ENCODE measurements at places on chromosomes 16 and 17.

- no peak for DNase-seq
Observed at GRCh38 chr16:75472908-75473877, 8.7 kb upstream of the TMEM170A start.

DNA sequence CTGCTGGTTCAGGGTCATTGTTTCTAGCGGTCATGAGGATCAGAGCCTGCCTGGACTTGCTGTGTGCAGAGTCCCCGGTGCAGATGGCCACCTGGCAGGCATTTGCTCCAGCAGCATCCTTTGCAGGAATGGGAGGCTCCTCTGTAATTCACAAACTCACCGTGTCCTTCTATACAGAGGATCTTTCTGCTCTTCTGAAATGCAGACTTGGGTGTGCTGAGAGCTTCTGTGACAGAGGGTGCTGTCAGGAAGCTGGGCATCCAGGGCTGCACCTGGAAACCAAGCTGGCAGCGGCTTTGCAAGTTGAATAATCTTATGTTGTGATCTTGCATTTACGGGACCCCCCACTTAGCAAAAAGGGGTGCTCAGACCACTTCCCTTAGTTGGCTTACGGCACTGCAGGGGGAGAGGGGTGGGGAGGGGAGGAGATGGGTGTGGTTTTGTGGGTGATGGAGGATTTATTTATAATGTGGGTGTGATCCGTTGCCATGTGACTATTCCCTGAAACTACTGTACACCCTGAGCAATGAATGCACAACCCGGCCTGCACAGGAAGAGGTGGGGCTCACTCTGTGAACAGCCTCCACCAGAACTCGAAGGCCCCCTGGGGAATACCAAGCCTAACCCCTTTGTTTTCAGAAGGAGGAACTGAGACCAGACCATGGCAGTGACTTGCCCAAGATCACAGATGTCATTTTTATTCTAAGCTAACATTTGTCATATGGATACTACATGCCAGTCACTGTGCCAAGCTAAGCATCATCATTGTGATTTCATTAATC lies 178.3 kb downstream of the PRKCB start:
- DNase-seq, result peak; percentile 30

DNA sequence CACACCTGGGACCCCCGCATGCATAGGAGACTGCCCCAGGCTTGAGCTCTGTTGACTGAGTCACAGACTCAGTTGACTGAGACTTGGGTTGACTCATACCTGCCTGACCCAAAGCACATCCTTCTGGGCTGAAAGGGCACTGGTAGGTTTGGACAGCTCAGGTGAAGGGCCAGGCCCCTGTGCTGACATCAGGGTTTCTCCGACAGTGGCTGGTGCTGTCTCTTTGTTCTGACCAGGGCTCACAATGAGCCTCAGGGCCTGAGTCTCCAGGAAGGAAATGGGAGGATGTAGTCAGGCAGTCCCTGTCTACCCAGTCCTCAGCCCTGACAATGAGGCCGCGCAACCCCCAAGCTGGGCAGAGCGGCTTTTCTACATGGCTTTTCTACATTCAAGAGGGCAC lies 6.5 kb downstream of the SPNS2 start:
- DNase-seq, result no peak

DNA sequence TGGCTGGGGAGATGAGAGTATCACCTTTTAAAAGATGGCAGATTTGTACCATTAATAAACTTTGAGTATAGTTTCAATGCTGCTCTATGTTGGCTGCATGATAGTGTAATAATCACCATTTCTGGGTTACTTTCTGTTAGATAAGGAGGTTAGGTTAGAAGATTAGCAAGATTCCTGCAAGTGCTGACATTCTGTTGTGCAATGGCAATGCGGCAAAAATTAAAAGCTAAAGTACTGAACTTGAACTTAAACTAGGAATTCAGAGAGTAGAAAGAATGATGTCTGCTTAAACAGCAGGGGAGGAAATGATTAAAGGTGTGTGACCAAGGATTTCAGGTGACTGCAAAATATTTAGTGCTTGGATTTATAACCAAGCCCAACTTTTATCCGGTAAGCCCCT lies 399.8 kb upstream of the MON1B start:
- DNase-seq, result no peak

- DNase-seq, result no peak
Observed at GRCh38 chr17:29181226-29181625, 1.0 kb upstream of the MYO18A start.

DNA sequence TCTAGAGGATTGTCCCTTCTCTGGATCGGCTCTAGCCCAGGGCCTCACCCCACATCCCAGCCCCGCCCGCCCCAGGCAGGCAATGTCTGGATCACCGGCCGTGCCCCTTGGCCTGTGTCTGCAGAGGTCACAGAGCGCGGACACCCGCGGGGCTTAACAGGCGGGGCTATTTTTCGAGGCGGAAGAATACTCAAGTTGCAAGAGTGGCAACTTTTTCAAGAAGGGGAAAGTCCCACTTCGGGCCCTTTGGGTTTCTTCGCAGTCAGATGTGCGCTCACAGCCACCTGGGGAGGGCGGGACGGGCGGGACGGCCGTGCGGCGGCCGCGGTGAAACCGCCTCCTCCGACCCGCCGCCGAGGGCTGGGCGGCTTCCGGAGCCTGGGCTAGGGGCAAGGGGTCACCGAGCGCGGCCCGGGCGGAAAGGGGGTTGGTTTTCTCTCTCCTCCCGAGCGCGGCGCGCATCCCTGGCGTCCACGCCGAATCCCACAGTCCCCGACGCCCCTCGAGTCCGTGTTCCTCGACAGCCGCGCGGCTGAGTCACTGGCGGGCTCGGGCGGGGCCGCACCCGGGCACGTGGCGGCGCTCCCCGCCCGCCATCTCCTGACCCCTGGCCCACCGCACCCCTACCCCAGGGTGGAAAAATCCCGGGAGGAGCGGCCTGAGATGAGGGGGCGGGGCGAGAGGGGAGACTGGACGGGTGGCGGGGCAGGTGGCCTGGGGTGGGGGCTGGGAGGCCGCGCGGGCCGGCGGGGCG lies 1.2 kb upstream of the PFN1 start:
- peak; percentile 62 for DNase-seq

GRCh38 chr16:63442246-63442645 lies 1406.0 kb upstream of the CDH8 start:
- no peak for DNase-seq

DNA sequence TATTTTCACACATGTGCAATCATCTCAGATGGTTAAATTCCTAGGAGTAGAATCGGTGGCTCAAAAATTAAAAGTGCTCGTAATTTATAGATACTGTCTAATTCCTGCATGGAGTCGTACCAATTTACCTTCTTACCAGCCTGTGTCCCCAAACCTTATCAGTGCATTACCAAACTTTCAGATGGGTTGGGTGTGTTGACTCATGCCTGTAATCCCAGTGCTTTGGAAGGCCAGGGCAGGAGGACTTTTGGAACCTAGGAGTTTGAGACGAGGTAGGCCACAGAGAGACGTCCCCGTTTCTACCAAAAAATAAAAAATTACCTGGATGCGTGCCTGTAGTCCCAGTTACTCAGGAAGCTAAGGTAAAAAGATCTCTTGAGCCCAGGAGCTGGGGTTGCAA lies 34.5 kb upstream of the GPRC5B start:
- no peak for DNase-seq

GRCh38 chr17:78883533-78884131 lies 19.4 kb downstream of the CEP295NL start:
- no peak for DNase-seq

DNA sequence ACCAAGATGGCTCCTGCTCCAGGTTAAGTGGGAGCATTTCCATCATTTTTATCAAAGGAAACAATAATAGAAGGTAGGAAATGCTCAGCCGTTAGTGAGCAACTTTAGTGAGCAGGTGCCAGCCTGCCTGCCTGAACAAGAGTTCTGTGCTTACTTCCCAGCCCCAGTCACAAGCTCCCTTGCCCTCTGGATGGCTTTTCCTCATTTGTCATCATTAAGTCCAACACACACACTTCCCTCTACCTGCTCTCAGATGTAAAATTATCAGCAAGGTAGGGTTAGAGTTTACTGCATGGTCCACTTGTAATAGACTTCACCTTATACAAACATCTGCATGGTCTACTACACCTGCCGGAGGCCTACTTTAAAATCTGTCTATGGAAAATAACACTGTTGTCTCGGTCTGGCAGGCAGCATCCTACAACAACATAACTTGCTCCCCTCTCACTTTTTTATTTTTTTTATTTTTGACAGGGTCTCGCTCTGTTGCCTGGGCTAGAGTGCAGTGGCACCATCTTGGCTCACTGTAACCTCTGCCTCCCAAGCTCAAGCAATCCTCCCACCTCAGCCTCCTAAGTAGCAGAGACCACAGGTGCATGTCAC lies 12.7 kb downstream of the TEX2 start:
- no peak for DNase-seq

DNA sequence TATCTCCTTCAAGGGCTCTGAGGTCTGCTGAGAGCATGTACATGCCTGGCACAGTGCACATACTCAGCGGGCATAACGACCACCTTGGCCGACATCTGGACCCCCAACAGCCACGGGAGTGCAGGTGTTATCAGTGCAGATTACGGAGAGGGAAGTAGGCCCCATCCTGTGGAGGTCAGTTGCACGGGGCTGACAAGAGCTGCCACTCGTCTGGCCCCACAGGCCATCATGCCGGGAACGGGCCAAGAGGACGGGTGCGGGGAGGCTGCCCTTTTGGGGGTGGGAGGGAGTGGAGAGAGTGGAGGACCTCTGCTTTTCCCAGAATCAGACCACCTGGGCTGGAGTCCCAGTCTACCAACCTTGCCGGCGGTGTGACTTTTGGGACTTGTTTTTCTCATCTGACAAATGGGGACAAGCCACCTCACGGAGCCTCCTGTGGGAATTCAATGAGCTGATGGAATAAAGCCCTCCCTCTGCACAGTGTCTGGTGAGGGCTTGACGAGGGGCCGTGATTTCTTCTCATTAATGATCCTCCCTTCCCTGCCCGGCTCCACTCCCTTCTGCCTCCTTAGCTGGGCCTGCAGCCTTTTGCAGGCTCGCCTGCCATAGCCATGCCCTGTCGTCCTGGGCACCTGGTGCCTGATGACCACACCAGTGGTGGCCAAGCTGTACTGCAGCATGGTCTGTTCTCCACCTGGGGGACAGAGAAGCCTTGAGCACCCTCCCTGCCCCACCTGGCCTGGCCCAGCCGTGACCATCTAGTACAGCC lies 4.6 kb downstream of the PRSS33 start:
- no peak for DNase-seq

DNA sequence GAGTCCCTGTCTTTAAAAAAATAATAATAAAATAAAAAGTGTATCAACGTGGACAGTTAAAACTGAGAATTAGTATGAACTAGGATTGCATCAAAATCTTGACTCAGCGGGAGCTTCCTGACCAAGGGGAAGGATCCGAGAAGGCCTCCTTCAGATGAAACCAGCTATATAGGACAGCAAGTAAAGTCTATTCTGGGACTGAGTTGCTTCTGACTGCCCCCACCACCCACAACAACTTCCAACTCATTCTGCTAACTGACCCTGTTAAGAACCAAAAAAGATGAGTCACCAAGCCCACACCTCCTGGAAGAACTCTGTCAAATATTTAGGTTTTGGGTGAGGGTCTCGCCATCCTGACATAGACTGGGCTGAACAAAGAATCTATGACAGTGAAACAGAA lies 24.9 kb downstream of the MPP3 start:
- no peak for DNase-seq

GRCh38 chr16:77344341-77344740 lies 90.5 kb downstream of the ADAMTS18 start:
- DNase-seq, result no peak

DNA sequence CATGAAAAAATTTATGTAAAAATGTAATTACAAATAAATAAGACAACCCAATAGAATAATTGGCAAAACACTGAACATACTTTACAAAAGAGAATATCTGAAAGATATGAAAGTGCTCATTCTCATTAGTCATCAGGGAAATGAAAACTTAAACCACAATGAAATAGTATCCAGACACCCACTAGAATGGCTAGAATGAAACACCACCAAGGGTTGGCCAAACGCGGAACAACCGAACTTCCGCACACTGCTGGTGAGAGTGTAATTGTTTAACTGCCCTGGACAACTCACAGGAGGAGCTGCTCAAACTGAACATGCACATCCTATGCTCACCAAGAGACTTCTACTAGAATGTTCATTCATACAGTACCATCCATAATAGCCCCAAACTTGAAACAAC lies 5.8 kb upstream of the ZDHHC7 start:
- DNase-seq, result no peak

- DNase-seq, result no peak
Observed at GRCh38 chr16:47990676-47991075, 165.1 kb downstream of the ABCC12 start.

- no peak for DNase-seq
Observed at GRCh38 chr16:82055117-82055516, 20.1 kb downstream of the HSD17B2 start.

- no peak for DNase-seq
Observed at GRCh38 chr17:31916491-31917064, 15.1 kb upstream of the UTP6 start.

DNA sequence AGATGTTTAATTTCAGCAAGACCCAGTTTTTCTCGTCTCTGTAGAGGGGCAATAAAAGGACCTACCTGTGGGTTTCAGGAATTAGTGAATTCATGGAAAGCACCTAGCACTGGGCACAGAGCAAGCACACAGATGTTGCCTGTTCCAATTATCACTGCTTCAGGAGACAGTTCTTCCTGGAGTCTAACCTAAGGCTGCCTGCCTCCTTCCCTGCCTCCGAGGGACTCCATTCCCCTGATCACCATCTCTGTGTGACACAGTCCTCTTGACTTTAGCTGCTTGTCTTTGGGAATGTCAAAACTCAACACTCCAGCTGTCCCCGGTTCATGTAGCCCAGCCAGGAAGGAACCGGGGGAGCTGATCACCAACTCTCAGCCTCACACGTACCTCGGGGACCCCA lies 474.9 kb downstream of the SLC39A11 start:
- no peak for DNase-seq

DNA sequence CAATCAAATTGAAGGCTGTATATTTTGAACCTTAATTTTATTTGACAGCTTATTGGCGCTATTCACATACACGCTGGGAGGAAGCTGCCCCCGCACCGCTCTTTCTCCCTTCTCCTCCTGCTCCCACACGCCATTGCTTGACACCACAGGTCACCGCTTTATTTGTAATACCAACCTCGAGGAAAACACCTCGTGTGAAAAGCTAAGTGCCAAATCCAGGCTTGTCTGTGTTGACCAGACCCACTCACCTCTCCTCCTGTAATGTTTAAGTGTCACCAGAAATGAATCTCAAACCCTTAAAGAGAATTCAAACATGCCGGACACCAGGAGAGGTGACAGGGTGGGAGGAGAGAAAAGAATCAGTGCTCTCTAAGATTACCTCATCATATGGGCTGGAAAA lies 331.4 kb downstream of the GRIN2A start:
- no peak for DNase-seq

- DNase-seq, result no peak
Observed at GRCh38 chr16:797120-797420, 3.5 kb downstream of the GNG13 start.

DNA sequence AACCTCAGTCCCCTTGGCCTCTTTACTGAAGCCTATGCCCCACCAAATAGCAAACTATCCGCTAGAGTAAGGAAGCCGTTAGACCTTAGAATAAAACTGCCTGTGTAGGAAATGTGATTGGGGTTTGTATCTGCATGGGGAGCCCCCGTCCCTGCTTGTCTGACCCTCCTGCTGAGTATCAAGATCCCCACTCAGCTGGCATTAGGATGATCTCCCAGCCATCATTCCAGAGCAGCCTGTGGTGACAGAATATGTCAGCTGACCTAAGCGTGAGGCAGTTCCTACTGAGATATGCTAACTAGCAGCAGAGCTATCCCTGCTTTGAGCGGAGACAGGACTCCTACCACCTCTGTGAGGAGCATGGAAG lies 645 bp upstream of the GFOD2 start:
- no peak for DNase-seq

- DNase-seq, result no peak
Observed at GRCh38 chr16:84931506-84931905, 79.8 kb downstream of the ZDHHC7 start.

All from central memory CD8-positive, alpha-beta T cell (primary cell).